ENCODE measurements at places on chromosomes 5 and 9. TPM values are rescaled to one million over a fixed set of nuclear protein-coding genes. Genes with fewer than 3 reads are reported as not detected.

Gene NPR3
- 5.8 TPM for total RNA-seq

- no peaks in the 10 kb centered on the region for H3K27me3 ChIP-seq
- no peaks in the 10 kb centered on the region for H3K36me3 ChIP-seq
- peaks cover 33% of the 10 kb centered on the region for H3K4me1 ChIP-seq
- DNase-seq: no peak
These were observed 17.9 kb downstream of the TPPP start for GRCh38 chr5:675111-675870.

Gene FGF10
- total RNA-seq: 24.0 TPM

Gene CSF1R
- 7.6 TPM for total RNA-seq

DNA sequence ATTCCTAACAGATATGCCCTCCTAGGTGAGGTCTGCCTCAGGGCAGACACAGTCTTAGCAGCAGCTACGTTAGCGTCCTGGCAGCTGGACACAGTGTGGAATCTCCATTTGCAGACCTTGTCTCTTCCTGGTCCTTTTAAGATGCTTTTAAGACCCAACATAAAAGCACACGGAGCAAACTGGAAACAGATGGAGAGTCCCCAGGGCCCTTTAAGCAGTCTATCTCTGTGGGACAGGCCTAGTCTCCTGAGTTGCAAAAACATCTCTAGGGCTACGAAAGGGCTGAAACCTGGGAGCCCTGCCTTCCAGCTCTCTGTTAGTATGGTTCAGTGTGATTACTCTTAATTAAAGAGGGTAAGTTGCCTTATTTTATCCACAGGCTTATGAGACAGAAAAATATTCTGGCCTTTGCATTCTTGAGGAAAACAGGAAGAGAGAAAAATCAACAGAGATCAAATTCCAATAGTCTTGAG, 66.0 kb upstream of the GNA14 start:
- H3K36me3 ChIP-seq: no peaks in the 10 kb centered on the region
- no peak for DNase-seq
- no peaks in the 10 kb centered on the region for H3K27me3 ChIP-seq
- no peak overlapping the region for H3K4me3 ChIP-seq

All from ovary (tissue), 10 donors.